Fibroblast of lung (primary cell): ENCODE measurements at places on chromosomes 7 and 10. TPM values are rescaled to one million over a fixed set of nuclear protein-coding genes. Genes with fewer than 3 reads are reported as not detected.

DNA sequence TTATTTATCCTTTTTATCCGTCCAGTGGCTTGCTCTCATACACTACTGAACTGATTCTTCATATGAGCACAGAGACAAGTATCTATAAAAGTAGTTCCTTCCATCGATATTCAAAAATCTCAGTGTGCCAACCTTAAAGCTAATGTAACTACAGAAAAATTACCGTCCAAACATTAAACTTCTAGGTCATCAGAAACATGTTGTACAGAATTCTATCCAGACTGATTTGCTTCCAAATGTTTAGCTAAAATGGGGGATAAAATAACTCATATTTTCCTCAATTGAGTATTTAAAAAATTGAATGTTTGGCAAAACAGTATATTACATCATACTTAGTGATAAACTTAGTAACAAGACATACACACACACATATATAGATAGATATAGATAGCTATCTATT, 584.7 kb upstream of the SEMA3D start:
- no peak for DNase-seq

- no peak for DNase-seq
Observed at GRCh38 chr7:131020759-131021261, 286.8 kb upstream of the KLF14 start.

- no peak for DNase-seq
Observed at GRCh38 chr10:118110750-118111149, 64.0 kb upstream of the RAB11FIP2 start.

- DNase-seq = no peak
Observed at GRCh38 chr7:20190560-20191390, 26.4 kb downstream of the MACC1 start.

GRCh38 chr7:112635742-112636141, 154.5 kb downstream of the TMEM168 start:
- DNase-seq = no peak

DNA sequence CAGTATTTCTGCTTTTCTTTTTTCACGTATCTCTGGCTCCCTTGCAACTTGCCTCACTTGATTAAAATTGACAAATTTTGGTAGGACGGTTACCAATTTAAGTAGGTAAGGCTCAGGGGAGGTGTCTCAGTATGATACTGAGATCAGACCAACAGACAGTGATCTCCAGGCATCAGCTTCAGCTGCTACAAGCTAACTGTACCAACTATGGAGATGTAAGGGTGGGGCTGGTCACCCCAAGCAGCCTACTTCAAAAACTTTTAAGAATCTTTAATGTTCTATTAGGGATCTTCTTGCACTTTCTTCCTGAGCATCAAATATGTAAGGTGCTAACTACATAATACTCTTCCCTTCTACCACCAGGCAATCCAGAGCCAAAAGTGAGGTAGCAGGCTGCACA, 26.9 kb downstream of the SLC35B4 start:
- no peak for DNase-seq

GRCh38 chr10:108688314-108688713, 1235.0 kb downstream of the XPNPEP1 start:
- DNase-seq = no peak

DNA sequence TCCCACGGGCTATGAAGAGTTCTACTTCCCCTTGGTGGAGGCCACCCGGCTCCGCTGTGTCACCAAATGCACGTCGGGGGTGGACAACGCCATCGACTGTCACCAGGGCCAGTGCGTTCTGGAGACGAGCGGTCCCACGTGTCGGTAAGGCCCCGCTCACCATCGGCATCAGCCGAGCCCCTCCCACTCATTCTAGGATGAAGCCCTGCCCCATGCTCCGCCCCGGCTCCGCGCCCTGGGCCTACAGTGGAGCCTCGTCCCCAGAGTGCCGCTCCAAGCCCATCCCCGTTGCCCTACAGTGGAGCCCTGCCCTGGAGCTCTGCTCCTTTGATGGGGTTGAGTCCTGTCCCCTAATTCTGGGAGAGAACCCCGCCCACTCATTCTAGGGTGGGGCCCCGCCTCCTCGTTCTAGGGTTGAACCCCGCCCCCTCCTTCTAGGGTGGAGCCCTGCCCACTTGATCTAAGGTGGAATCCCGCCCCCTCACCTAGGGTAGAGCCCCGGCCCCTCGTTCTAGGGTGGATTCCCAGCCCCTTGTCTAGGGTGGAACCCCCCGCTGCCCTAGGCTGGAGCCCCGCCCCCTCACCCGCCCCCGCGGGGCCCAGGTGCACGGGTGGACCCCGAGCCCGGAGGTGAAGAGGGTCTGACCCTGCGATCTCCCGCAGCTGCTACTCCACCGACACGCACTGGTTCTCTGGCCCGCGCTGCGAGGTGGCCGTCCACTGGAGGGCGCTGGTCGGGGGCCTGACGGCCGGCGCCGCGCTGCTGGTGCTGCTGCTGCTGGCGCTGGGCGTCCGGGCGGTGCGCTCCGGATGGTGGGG, 3.4 kb upstream of the MUC12 start:
- peak; percentile 25 for DNase-seq

GRCh38 chr7:39621784-39622411, 1.5 kb upstream of the RALA start:
- DNase-seq = no peak

DNA sequence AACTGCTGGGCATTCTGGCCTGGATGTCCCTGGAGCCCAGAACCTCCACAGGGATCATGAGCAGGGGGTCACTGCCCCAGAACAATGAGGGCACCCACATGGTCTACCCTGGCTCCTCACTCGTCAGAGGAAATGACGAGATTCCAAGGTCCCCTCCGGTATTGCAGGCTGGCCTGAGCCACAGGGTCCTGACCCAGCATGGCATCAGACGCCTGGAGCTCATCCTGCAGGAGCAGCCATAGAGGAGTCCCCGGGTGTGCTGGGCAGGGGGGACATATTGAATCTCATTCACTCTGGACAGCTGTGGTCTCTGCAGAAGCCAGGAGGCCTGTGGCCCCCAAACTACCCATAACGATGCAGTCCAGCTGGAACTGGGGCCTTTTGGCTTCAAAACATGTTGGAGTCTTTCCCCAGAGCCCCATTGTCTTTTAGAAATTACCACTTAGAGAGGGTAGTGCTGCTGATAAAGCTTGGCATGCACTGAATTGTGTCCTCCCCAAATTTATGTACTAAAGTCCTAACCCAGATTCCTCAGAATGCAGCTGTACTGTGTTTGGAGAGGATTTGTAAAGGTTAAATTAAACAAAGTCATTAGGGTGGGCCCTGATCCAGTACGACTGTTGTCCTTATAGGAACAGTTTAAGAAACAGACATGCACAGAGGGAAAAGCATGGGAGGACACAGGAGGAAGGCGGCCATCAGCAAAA, 27.7 kb downstream of the ANXA8 start:
- DNase-seq = no peak

GRCh38 chr7:80918909-80919721, at the start of gene SEMA3C:
Gene SEMA3C, minus strand, starts transcription at chr7:80919051. Its CDS starts 2,270 bp downstream, at chr7:80916781.
- peak; percentile 96 for DNase-seq

DNA sequence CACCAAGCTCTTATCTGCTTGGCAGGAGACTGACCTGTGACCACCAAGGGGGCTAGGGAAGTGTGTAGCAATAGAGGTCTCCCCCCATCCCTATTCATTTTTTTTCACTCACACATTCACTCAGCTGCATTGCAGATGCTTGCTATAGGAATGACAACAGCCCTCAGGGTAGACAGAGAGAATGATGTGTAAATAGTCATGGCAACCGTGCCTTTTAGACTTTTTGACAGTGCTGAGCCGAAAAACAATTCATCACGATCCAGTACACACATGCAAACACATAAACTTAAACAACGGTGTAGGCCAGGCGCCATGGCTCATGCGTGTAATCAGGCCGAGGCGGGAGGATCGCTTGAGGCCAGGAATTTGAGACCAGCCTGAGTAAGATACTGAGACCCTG, 7.6 kb upstream of the ELN start:
- DNase-seq = no peak

GRCh38 chr7:49433794-49434193, 339.6 kb upstream of the VWC2 start:
- DNase-seq = no peak

DNA sequence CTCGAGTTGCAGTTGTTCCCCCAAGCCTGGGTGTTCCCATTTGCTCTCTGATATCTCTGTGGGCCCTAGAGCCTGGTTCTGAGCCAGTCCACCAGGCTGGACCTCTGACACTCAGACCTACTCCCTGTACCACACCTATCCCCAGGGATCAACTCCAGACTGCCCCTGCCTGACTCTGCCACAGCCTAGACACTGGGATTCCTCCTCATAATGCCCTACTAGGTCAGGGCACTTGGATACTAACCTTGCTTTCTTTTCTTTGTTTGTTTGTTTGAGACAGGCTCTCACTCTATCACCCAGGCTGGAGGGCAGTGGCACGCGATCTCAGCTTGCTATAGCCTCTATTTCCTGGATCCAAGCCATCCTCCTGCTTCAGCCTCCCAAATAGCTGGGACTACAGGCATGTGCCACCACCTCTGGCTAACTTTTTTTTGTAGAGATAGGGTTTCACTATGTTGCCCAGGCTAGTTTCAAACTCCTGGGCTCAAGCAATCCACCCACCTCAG, 30.8 kb upstream of the PDCD4 start:
- no peak for DNase-seq

The TMEM209 gene
- 9.5 and 9.7 TPM in 2 replicates for total RNA-seq

The ETV1 gene
- total RNA-seq = 12.8 and 26.4 TPM in 2 replicates

The CDH23 gene
- 0.17 and 0.51 TPM in 2 replicates for total RNA-seq

The SGPL1 gene
- 39.3 and 40.3 TPM in 2 replicates for total RNA-seq

The CHST12 gene
- 1.5 and 3.5 TPM in 2 replicates for total RNA-seq
